ENCODE measurements at places on chromosomes 1 and 21. TPM values are rescaled to one million over a fixed set of nuclear protein-coding genes. Genes with fewer than 3 reads are reported as not detected.

The GBP7 gene
- 0.17 TPM for polyA plus RNA-seq

- no peak for DNase-seq
Measured at GRCh38 chr21:36330904-36331303, 10.9 kb downstream of the MORC3 start.

DNA sequence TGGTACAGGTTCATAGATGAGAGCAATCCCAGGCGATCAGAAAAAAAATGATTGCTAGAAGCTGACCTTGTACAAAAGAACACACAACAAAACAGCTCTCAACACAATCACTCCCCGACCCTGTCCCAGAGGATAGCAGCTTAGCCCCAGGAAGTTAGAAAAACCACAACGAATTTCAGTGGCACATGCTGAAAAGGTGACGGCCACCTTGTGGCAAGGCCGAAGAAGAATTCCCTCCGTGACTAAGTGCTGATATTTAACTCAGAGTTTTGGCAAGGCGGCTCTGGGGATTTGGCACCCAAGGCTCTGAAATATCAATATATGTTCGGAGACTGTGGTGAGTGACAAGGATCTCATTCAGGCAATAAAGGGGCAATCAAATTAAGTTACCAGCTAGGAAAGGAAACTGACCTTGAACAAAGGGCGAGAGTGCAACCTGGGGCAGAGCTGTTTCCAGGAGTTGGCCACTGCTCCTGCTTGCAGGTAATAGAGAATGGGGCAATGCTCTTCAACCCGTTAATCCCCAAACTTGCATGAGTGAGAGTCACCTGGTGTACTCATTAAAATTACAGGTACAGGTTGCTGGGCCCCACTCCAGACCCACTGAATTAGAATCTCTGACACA is 96.2 kb downstream of the BEND5 start:
- no peak for DNase-seq

The ESPN gene
- polyA plus RNA-seq = 21.6 TPM

- no peak for DNase-seq
Measured at GRCh38 chr1:232845406-232845955, 40.3 kb downstream of the MAP10 start.
